ENCODE measurements at places on chromosomes 7 and 10.

GRCh38 chr10:128263891-128264688 lies 137.9 kb upstream of the MKI67 start:
- peak; percentile 82 for DNase-seq

DNA sequence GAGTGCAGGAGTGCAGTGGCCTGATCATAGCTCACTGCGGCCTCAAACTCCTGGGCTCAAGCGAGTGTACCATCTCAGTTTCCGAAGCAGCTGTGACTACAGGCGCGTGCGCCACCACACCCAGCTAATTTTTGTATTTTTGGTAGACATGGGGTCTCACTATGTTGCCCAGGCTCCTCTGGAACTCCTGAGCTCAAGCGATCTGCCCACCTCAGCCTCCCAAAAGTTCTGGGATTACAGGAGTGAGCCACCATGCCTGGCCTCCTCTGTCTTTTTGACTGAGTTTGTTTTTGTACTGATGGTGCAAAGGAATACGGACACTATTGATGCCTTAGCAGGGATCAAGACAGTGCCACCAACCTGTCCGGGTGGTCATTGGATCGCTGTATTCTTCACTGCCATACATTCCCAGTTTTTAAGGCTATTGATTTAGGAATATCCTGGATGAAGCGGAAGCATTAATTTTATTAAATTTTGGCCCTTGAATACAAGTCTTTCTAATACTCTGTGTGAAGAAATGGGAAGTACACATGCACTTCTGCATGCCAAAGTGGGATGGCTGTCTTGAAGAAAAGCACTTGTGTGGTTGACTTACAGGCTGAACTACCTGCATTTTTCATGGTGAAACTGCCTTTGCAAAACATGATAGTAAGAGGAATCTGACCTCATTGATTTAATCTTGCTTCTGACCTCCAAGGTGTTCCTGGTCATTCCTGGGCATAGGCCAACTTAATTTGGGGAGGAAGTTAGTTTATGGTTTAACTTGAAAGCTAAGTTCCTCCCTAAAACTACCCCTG lies 2.1 kb upstream of the CUL2 start:
- no peak for DNase-seq

- peak; percentile 16 for DNase-seq
Observed at GRCh38 chr7:40644454-40645188, 509.8 kb downstream of the SUGCT start.

DNA sequence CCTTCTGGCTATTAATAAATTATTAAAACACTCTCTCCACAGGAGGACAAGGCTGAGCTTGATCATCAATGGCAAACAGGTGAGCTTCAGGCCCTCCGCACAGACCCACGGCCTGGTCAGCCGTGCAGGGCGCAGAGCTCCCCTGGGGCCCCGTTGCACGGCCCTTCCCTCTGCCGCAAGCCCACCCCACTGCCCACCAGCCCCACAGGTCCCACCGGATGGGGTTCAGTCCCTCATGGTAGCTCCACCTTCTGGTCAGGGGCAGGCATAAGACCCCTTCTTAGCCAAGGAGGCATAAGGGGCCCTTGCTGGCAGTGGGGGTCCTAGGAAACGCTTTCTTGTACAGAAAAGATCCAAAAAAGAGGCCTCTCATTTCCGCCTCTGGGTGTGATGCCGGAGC lies 84.6 kb downstream of the MAD1L1 start:
- no peak for DNase-seq

DNA sequence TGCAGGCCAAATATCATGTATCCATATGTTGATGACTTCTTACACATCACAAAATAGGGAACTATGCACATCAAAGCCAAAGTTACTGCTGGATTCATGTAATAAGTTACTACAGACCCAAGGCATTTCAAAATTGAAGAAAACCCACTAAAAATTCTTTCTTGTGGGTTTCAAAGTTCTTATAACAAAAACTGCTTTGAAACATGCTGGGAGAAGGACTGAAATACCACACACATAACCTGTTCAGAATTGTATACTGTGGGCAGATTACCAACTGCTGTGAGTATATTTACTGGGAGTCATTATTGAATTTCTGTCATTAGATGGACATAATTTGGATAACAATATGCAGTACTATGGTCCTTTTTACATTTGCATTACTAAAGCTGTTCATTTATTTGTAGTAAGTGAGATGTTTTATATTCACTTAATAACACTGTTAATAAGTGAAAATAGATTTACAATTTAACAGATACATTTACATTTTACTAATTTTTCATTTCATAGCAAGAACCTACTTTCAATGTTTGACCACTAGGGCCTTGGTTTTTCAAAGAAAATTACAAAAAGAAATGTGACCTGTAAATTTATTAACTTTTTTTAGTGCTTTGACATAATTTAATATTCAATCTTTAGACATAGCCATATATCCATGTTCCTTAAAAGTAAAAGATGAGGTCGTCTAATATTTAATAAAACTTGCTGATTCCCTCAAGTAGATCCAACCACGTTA lies 132.6 kb downstream of the MAGI2 start:
- DNase-seq = no peak

DNA sequence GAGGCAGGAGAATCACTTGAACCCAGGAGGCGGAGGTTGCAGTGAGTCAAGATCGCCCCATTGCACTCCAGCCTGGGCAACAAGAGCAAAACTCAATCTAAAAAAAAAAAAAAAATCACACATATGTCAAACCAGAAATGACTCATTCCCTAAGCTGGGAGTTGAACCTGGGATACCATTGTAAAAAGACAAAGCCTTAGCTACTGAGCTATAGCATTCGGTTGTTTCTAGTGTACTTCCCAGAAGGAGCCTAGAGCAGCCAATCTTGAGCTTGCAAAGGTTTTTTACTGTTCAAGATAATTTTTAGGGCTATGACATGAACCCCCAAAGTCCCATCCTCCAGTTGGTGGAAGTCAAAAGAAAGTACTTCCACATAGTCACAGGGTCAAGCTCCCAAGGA lies 87.9 kb downstream of the ZNF467 start:
- no peak for DNase-seq

GRCh38 chr10:103692952-103693811 lies 162.2 kb downstream of the SH3PXD2A start:
- DNase-seq = peak; percentile 75

GRCh38 chr10:133249094-133249780 lies 11.6 kb downstream of the VENTX start:
- DNase-seq = no peak

DNA sequence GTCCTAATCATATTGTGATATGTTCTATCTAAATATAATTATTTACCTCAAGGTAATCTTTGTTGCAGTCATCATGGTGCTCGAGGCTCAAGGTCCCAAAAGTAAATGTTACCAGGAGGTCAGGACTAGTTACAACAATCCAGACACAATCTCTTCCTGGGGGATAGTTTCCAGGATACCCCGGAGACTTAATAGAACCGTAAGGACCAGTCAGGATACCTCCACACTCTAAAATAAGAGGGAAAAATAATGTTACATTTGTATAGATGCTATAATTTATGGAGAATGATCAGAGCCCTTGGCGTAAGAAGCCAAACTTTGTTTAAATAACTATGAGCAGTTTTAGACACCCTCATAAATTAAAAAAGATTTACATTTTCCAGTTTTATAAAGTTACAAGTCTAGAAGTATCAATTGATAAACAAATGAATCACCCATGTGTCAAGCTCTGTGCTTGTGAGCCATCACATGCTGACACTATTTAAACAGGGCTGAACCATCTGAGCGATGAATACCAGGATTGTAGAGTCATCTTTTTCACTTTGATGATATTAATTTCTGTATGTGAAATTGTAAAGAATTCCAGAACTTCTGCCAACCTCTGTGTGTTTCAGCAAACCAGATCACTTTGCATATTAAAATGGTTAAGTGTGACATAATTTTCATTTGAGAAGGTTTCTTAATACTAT lies 41.3 kb downstream of the CUBN start:
- no peak for DNase-seq

- no peak for DNase-seq
Observed at GRCh38 chr7:144134116-144134515, 11.1 kb downstream of the OR2A14 start.

DNA sequence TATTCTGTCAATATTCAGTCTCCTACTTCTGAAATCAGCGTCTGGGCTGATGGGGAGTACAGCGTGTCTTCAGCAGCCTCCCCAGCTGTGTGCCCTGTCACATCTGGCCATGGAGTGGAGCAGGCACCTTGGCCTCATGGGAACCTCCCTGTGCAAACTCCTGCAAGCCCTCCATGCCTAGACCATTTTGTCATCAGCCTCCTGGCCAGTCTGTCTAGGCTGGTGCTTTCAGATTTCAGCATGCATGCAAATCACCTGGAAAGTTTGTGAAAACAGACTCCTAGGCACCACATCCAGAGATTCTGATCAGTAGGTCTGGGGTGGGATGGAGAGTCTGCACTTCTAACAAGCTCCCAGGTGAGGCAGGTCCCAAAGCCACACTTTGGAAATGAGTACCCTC lies 26.2 kb upstream of the CCSER2 start:
- no peak for DNase-seq

DNA sequence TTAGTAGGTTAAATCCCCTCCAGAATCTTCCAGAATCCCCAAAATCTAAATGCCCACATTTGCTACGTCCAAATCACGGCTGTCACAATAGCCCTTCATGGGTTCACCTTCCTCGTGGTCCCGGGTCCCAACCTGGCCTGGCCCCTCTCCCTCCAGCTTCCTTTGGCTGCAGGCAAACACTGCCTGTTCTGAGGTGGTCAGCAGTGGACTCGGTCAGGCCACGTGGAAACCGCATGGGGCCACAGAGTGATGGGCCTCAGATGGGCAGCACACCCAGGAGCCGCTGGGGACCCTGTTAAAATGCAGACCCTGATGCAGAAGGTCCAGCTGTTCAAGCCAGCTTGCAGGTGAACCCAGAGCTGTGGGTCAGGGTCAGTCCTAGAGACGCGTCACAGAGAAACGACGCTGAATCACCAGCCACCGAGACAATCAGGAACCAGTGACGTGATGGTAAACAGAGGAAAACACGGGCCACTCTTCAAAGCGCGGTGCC lies 588.6 kb downstream of the DNAJB6 start:
- no peak for DNase-seq

GRCh38 chr7:144824360-144824759 lies 11.5 kb downstream of the TPK1 start:
- DNase-seq = no peak

DNA sequence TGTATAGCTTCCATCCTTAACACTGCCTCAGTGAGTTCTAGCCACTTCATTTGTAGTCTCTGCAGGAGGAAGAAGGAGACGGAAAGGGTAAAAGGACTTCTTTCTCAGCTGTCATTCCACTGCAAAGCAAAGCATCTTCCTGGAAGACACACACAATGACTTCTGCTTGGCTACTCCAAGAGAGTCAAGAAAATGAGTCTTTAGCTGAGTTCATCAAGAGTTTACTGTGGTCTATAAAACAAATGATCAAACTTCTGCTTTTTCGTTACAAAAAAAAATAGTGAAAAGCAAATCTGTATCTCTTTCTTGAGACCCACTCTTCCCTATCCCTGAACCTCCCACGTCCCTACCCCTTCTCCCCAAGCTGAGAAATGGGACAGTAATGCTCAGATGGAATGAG lies 205.0 kb upstream of the AHR start:
- no peak for DNase-seq

DNA sequence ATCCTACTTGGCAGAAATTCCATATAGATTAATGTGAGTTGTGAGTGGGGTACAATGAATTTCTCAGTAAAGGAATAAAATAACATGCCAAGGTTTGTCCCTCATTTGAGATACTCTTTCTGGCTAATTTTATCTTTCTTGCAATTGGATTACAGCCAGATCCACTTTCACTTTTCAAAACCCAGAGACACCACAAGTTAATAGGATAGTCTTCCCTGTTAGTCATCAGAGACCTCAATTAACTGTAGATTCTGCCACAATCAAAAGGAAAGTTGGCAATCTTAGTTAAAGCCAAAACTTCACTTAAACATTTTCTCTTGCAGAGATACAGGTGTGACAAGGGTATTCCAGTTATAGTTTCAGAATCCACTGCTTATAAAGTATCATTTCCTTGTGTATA lies 91.4 kb upstream of the PHYHIPL start:
- DNase-seq = no peak

- DNase-seq = no peak
Observed at GRCh38 chr7:64182036-64182790, 24.8 kb upstream of the ZNF735 start.

DNA sequence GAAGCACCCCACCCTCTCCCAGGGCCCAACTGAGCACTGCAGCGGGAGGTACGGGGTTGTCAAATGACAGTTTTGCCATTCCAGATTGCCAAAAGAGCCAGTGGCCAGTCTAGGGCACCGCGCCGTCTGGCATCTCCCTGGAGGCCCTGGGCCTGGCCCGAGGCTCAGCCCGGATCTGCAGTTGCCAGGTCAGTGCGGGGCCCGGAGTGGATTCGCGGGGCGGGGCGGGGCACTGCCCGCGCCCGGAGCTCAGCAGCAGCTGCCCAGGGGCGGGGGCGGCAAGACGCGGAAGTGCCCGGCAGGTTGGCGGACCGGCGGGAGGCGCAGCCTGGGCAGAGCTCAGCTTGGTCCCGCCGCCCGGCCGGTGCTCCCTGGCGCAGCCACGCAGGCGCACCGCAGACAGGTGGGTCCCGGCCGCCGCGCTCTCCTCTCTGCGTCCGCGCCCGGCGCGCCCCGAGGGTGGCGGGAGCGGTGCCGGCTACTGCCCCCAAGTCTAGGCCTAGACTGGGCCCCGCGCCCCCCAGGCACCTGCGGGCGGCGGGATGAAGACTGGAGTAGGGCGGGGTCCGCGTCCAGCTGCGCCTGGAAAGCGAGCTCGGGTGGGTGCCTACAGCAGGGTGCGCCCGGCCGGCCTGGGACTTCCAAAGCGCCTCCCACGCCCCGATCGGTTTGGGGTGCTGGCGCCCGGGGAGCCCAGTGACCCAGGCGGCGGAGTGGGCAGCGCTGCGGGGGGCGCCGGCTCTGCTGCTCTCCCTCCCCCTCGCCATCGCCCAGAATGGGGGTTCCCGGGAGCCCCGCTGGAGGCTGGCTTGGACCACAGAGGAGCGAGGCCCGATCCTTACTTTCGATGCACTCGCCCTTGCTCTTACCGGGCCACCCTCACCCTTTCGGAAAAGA lies at the start of gene IRF5:
TSS of gene IRF5 (plus strand) at position 281 of the 897 bp plus-strand sequence. CDS start 4,155 bp downstream, outside the sequence.
- no peak for DNase-seq

- peak; percentile 21 for DNase-seq
Observed at GRCh38 chr10:79380125-79380945, 33.1 kb downstream of the PPIF start.

- DNase-seq = no peak
Observed at GRCh38 chr10:104230490-104230889, 1.7 kb downstream of the CFAP43 start.

- DNase-seq = no peak
Observed at GRCh38 chr7:115146148-115146547, 224.3 kb downstream of the MDFIC start.

DNA sequence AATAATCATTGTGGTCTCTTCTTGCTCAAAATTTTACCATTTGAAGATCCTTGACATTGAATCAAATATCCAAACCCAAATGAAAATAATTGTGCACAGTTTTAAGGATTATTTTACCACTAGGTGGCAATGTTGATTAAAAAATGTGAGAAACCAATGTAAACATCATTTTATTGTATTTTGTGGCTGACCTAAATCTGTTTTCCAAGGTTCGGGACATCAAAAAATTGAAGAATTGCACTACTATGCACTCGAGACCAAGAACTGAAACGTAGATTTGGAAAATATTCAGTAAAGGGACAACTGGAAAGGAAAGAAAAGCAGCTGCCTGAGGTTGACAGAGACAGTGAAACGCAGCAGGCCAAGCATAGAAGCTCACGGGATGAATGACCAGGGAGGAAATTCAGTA lies 259.3 kb downstream of the SNX13 start:
- DNase-seq = no peak

Measured in head of caudate nucleus (tissue), 42 donors.